M059J (cell line): ENCODE measurements at places on chromosomes 5 and 9. TPM values are rescaled to one million over a fixed set of nuclear protein-coding genes. Genes with fewer than 3 reads are reported as not detected.

Gene CDH12
- 0.20 and 0.22 TPM in 2 replicates for total RNA-seq

- DNase-seq = no peak
These were observed 261.6 kb downstream of the ARRDC3 start for GRCh38 chr5:91121347-91121993.

GRCh38 chr9:71036501-71036900, 84.9 kb downstream of the TRPM3 start:
- peak; percentile 20 for DNase-seq

DNA sequence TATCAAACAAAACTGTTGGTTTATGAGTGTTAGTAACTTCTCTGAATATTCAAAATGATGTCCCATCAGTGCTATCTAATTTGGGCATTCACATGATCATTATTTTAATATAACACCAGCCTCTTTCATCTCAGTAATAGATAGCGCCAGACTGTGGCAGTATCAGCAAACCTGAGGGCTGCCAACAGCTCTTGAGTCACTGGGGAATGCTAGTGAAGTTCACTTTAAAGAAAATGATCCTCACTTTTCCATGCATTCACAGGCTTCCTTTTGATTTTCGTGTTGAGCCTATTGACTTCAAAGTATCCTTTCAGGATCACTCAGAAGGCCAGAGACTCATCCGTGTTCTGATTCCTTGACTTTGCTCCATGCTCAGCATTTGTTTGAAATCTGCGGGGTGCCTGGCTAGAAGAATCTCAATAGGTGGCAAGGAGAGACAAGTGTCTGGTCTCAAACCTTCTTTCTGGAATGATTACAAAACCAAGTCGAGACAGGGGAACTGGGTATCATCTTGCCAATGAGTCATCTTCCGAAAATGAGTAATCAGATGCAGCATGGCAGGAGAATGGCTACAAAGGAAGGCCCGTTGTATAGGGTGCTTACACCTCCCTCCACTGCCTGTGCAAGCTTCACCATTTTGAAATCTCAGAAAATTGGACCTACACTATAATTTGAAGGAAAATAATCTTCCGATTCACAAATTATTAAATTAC, 509.1 kb downstream of the RASEF start:
- DNase-seq = peak; percentile 78

Gene FBXW5
- 78.4 and 117 TPM in 2 replicates for total RNA-seq

DNA sequence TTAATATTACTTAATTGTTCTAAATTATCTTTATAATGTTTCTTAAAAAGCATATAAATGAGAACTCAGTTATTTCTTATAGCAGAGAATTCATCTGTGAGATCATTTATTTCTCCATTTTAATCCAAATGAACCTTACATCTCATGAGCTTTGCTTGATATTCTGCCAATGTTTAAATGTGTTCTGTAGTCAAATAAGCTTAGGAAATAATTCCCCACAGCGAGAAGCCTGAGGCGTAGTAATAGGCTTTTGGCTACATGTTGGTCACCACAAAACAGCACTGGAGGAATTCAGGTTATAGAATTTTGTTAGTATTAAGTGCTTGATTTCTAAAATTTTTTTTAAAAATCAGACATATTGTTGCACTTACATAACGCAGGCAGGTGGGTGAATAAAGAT, 585.3 kb upstream of the RORB start:
- no peak for DNase-seq

Gene NDOR1
- 14.9 and 17.6 TPM in 2 replicates for total RNA-seq

GRCh38 chr5:135944967-135945560, 9.7 kb downstream of the LECT2 start:
- peak; percentile 81 for DNase-seq

GRCh38 chr9:89662718-89663613, 58.2 kb downstream of the GADD45G start:
- DNase-seq = peak; percentile 27

- no peak for DNase-seq
These were observed 59.1 kb downstream of the ZNF462 start for GRCh38 chr9:106922026-106922425.

Gene ZDHHC11B
- total RNA-seq = not detected in 2 replicates

GRCh38 chr9:122286764-122287163, 22.1 kb downstream of the MRRF start:
- DNase-seq = no peak

Gene SLC4A9
- total RNA-seq = not detected in 2 replicates

Gene PLPP7
- 2.6 and 3.4 TPM in 2 replicates for total RNA-seq

- DNase-seq = peak; percentile 5
These were observed 1173.4 kb upstream of the ACO1 start for GRCh38 chr9:31210978-31211570.

Gene TMEM171
- 0.64 and 2.1 TPM in 2 replicates for total RNA-seq

Gene DYNC2I2
- 94.7 and 137 TPM in 2 replicates for total RNA-seq
